ENCODE measurements at places on chromosomes 7 and 10.

DNA sequence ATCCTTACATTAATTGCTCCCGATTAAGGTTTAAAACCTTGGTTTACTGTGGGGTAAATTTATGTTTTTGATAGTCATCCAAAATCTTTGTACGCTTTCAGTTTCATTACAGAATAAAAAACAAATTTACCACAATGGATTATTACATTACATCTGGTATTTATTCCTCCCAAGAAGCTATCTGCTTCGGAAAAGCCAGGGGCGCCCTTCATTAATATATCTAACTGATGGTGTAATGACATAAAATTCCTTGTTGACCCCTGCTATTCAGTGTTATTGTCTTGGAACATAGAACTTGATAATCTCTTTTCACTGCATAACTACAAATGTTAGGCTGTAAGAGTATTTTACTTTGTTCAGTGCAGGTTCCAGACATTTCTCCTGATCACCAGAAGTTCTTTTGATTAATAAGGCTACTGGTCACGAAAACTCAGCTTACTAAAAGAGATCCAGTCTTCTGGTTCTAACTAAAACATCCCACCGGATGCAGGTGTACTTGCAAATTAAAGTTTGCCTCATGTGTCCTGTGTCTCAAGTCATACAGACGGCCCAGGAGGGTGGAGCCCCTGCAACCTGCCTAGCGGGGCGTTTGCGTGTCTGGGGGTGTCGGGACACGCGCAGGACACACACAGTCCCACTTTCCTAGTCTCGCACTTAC lies 581 bp upstream of the GLCCI1 start:
- no peak for DNase-seq

DNA sequence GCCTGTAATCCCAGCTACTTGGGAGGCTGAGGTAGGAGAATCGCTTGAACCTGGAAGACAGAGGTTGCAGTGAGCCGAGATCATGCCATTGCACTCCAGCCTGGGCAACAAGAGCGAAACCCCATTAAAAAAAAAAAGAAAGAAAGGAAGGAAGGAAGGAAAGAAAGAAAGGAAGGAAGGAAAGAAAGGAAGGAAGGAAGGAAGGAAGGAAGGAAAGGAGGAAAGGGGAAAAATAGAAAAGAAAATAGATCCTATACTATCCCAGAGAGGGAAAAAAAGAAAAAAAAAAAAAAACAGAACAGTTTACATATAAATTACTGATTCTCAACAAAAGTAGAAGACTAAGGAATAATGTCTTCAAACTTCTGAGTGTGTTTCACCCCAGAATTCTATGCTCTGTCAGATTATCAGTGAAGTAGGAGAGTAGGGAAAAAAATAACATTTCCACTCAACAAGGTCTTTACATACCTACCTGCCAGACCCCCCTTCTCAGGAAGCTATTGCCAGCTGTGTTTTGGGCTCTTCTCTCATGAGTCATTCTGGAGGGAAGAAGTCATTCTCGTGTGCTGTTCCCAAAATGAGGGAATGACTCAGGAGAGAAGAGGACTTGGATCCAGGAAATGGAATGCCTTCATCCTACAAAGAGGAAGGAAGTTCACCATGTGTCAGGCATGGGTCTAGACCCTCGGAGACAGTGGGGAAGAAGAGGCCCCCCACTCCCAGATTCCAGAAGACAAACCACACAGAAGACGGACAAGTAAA lies 20.9 kb downstream of the RGS10 start:
- DNase-seq = no peak

GRCh38 chr7:30706316-30706715 lies 24.1 kb upstream of the CRHR2 start:
- no peak for DNase-seq

DNA sequence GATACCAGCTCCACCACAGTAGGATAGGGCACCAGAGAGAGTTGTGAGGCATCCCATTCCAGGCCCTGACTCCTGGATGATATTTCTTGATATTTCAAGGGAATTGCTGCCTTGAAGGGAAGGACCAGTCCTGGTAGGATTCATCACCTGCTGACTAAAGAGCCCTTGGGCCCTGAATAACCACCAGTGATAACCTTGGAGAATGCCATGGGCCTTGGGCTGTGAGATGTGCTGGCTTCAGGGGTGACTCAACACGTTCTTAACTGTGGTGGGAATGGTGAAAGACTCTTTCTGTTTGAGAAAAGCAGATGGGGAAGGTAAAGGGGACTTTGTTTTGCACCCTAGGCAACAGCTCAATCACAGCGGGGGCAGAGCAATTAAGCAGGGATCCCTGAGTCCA lies 21.4 kb upstream of the ASZ1 start:
- DNase-seq = no peak

DNA sequence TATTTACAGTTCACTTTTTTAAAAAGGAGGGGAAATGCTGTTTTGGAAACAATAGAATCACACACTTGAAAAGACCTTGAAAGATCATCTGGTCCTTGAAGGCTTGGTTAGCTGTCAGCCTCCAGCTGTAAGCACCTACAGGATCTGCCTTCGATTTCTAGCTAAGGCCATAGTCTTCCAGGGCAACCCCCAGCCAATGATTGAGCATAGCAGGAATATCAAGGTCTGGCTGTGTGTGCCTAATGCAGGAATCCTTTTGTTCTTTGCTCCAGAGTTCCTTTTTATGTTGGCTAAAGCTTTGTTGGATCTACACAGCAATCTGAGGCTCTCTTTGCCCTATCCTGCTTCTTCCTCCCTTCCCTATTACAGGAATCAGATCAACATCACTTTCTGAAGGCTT lies 5.2 kb upstream of the YAE1 start:
- no peak for DNase-seq

DNA sequence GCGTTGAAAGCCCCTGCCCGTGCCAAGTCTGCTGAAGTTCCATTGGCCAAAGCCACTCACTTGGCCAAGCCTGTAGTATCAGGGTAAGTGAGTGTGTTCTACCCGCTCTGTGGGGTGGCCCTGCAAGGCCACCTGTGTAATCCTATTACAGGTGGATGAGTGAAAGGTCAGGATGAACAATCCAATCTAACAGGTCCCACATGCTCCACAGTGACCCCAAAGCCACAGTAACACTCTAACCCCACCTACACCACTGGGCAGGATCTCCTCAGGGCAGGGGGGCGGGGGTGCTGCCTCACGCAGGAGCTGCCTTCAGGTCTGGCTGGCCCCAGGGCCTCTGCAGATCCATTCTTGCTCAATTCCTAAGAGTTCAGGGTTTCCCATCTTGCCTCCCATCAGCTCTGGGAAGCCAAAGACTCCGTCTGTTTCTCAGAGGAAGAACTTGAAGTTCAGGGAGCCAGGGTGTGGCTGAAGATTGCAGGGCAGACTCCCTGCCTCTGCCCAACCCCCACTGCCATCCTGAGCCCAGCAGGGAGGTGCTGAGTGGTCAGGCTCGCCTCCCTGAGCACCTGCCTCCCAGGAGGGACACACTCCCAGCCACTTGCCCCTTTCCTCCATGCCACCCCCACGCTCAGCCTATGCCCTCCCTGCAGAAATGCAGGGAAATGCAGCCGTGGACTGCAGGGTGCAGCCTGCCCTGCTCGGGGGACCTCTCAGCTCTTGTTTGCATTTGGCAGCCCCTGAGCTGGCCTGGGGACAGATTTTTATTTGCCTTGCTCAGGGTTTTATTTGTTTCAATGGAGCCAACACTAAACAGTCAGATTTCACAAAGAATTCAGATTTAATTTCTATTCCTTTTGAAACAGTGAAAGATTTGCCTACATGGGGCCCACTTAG lies 9.8 kb upstream of the COMTD1 start:
- no peak for DNase-seq

GRCh38 chr7:29844559-29844958 lies 38.3 kb downstream of the WIPF3 start:
- no peak for DNase-seq

- no peak for DNase-seq
Observed at GRCh38 chr10:9877978-9878377, 1139.7 kb upstream of the CELF2 start.

DNA sequence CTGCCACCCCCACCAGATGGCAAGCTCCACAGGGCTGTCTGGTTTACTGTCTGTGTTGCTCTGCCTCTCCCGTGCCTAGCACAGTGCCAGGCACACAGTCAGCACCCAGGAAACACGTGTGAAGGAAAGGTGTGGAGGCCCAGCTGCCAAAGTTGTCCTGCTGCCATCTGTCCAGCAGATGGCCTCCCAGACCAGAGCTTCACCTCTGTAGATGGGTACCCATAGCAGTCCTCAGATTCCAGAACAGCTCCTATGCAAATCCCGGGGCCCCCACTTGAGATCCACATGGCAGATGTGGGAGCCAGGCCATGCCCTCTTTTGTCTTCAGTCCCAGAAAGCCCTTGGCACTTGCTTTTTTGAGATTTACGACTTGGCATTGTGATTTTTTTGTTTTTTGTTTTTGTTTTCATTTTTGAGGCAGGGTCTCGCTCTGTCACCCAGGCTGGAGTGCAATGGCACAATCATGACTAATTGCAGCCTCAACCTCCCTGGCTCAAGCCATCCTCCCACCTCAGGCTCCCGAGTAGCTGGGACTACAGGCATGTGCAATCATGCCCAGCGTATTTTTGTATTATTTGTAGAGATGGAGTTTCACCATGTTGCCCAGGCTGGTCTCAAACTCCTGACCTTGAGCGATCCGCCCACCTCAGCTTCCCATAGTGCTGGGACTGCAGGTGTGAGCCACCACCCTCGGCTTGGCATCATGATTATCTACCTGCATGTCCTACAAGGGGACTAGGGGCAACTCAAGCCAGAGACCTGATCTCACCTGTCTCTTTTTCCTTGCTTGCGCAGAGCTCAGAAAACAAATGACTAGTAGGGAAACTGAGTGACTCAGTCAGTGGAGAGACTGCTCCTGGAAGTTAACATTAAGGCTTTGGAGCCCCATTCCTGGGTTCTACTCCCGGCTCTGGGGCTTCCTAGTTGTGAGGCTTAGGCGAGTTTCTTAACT lies 16.9 kb upstream of the PALD1 start:
- DNase-seq = peak; percentile 57

- DNase-seq = no peak
Observed at GRCh38 chr7:52936750-52937149, 98.7 kb upstream of the POM121L12 start.

DNA sequence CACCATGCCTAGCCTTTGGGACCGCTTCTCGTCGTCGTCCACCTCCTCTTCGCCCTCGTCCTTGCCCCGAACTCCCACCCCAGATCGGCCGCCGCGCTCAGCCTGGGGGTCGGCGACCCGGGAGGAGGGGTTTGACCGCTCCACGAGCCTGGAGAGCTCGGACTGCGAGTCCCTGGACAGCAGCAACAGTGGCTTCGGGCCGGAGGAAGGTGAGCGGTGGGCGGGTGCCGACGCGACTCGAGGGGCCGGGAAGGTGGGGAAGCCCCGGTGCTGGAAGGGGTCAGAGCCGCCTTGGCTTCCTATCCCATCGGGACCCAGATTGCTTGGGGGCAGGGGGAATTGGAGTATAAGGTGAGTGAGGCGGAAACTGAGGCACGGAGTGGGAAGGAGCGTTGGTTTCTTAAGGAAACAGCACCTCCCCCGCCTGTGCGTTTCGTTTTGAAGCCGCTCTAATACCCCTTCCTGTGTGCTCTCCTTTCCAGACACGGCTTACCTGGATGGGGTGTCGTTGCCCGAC lies 547 bp downstream of the DDIT4 start:
- no peak for DNase-seq

DNA sequence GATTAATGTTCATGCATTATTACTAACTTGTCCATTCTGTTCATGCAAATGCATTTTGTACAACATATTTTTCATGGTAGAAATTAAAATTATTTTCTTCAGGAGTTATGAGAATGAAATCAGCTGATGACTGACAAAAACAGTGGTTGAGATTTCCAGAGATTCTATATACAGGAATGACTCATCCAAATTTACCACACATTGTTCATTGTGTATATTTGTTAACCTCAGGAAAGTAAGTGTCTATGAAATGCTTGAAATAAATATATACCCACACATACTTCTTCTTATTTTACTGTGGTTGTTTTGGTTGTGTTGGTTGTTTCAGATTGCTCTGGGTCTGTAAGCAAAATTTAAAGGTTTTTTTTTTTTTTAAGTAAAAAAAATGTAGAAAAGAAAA lies 108.1 kb upstream of the SP8 start:
- DNase-seq = no peak

DNA sequence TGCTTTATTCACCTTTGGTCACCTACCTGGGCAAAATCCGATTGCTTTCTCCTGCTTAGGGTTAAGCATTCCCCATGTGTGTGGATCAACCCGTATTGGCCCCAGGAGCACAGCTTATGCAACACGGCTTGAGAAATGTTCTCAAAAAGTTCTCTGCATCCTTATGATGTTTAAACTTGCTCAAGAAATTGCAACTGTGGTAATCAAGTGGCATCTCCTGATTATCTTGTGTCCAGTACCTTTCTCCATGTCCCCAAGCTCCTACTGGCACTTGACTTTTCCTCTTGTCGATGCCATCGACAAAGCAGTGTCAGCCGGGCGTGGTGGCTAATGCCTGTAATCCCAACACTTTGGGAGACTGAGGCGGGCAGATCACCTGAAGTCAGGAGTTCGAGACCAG lies 4.7 kb upstream of the PKD2L1 start:
- DNase-seq = no peak

GRCh38 chr10:15719899-15720634 lies at the start of gene ITGA8:
ITGA8 (minus strand) TSS chr10:15719922; CDS start chr10:15719771, 151 bp downstream.
- no peak for DNase-seq

GRCh38 chr7:74182453-74183090 lies 8.4 kb downstream of the EIF4H start:
- no peak for DNase-seq

DNA sequence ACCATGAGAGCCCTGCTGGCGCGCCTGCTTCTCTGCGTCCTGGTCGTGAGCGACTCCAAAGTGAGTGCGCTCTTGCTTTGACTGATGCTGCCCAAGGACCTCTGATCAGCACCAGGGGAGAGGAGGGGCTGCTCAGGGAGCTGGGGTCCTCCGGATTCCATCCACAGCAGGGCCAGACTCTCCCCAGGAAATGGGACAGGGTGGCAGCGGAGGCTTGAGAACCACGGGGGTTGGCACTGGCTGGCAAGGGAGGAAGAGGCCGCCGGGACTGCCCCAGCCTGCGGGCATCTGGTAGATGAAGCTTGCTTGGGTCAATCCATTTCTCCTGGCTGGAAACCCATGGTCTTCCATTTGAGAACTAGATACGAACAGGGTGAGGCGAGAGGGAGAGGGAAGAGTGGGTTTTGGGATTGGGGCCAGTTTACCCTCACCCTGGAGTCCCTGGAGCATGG lies 647 bp downstream of the PLAU start:
- DNase-seq = no peak

DNA sequence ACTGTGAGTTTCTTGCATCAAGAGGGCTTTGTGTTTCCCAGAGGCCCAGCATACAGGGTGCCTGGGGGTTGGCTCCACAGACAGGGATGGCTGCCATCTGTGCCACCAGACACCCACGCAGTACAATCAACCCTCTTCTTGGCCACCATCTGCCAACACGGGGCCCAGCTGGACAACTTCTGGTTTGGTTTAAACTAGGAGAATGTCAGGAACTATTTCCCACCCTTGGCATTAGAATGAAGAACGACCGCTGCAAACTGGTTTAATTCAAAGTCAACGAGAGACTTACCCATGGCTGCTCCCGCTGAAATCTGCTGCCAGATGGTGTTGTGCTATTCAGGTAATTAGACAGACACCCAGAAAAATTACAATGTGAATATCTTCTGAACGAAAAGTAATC lies 27.8 kb downstream of the NMT2 start:
- DNase-seq = peak; percentile 10

GRCh38 chr7:154096-154799 lies 38.1 kb upstream of the FAM20C start:
- DNase-seq = no peak

All from DND-41 (cell line).